ENCODE measurements at places on chromosomes 13 and 19.

GRCh38 chr13:23858546-23858945 lies 30.7 kb downstream of the MIPEP start:
- no peak for DNase-seq

- DNase-seq: no peak
Measured at GRCh38 chr19:19492026-19492610, 23.2 kb downstream of the TSSK6 start.

DNA sequence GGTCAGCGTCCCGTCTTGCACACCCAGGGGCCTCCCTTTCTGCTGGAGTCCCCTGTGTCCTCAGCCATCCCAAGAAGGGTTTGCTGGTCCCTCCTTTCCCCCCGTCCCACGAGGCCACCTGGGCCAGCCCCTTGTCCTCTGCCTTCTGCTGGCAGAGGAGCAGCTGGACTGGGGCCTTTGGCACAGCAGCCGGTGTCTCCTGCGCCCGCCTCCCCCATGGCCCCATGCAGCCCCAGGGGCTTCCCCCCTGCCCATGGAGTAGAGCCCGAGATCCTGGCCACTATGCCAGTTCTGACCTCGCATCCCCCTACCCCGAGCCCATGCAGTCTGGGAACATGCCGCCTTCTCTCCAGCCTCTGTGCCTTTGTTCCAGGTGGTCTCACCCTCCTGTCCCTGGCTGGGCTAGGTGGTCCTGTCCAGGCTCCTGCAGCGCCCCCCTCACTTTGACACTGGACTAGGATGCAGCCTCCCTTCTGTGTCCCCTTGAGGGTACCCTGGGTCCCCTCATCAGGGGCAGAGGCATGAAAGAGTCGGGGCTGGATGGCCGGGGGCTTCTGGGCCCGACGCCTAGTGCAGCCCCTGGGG lies 5.7 kb upstream of the GARIN5A start:
- no peak for DNase-seq

DNA sequence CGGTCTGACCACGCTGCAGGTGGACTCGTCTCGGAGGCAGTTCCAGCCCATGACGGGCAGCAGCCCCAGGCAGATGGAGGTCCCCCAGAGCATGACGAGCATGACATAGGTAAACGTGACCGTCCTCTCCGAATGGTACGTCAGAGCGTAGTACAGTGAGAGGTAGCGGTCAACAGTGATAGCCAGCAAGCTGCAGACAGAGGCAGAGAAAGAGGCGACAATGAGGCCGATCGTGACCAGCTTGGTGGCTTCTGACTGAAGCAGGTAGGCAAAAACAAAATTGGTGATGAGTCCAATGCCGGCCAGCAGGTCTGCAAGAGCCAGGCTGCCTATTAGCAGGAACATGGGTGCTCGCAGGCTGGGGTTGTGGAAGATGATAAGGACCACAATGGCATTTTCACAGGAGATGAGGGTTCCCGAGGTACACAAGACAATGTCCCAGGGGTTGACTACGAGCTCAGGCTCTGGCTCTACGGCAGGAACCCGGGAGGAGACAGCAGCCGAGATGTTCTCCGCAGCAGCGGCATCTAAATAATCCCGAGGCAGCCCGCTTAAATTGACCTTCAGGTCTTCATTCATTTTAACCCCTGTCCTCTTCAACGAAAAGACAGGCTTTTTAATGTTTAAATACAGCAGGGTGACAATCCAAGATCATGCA lies 1.2 kb downstream of the GPR12 start:
- no peak for DNase-seq

- peak; percentile 87 for DNase-seq
Measured at GRCh38 chr13:28138012-28138755, at the start of gene PAN3. TSS of gene PAN3 (plus strand) at chr13:28138545. CDS start at chr13:28138658, 113 bp downstream.

- DNase-seq: no peak
Measured at GRCh38 chr19:33375837-33376159, 2.3 kb downstream of the CEBPG start.

DNA sequence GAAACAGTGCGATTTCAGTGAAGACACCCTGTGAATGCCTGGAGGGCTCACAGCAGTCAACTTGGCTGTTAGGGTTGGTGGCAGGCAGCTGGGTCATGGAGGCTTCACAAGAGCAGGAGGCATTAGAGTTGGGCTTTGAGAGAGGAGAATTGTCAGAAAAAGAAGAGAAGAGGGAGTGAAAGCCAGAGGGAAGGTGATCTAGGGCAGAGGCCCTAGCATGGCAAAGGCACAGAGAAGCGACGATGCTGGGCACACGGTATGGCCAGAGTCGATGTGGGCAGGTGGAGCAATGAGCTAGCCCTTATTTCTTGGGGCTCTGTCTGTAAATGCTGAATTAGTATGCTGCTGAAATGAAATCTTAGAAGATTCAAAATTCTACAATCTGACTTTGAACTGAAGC lies 52.6 kb upstream of the OLFM4 start:
- DNase-seq: no peak

All from activated CD4-positive, alpha-beta T cell treated with anti-CD3 and anti-CD28 coated beads for 24 hours (primary cell).